ENCODE measurements at places on chromosomes 2 and 18.

DNA sequence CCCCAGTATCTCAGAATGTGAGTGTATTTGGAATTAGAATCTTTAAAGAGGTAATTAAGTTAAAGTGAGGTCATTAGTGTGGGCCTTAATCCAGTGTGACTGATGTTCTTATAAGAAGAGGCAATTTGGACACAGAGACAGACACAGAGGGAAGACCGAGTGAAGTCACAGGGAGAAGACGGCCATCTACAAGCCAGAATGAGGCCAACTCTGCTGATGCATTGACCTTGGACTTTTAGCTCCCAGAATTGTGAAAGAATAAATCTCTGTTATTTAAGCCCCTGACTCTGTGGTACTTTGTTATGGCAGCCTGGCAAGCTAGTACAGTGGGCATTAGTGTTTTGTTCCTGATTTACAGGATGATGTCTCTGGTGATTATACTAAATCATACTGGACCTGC is 64.6 kb downstream of the LTBP1 start:
- no peak for DNase-seq

DNA sequence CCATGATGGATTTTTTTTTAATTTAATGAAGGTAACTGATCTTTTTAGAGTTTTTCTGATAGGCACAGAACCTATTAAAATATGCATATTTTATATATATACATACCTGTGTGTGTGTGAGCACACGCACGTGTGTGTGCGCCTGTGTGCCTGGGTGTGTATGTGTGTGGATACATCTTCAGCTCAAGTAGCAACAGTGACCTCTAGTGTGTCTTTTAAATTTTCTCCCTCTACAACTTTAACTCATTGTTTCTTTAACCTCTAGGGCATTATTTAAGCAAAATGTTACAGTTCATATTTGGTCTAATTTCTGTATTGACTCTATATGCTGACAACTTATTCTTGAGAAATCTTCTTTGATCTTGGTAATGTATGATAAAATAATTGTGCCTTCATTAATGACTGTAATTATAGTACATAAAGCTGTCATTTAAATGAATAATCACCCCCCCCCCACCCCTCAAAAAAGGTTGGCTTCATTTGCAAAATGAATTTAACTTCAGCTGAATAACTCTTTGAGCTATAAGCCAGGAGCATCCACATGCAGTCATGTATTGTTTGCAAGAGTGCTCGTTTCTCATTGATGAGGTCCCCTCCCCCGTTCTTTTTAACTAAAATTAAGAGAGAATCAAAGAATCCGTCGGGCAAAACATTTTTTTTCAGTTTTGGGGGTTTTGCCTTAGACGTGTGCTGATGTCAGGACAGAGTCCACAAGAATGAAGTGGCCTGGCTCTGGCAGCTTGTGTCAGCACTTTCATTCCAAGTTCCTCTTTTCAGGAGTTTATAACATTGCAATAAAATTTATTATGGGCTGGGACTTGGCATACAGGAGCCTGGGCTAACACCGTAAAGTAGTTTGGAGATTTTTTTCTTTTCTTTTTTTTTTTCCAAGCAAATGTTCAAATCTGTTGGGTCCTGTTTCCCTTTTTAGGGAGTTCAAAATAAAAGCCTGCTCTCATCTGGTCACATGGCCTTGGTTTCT is 80.0 kb downstream of the ETAA1 start:
- DNase-seq, result peak; percentile 41

GRCh38 chr18:36871801-36872200 is 42.9 kb downstream of the KIAA1328 start:
- DNase-seq, result no peak

DNA sequence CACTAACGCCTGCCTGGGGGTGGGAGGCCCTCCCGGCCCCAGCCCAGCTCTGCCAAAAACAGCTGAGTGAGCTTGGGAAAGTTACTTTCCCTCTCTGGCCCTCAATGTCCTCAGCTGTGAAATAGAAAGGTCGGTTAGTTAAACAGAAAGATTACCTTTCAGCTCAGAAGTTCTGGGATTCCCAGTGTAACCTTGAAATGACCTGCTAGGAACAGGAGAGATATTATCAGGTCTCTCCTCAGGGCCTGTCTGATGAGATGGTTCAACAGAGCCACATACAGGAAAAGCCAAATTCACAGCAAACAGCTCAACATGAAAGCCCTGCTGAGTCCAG is 68.8 kb downstream of the LBH start:
- DNase-seq, result no peak

DNA sequence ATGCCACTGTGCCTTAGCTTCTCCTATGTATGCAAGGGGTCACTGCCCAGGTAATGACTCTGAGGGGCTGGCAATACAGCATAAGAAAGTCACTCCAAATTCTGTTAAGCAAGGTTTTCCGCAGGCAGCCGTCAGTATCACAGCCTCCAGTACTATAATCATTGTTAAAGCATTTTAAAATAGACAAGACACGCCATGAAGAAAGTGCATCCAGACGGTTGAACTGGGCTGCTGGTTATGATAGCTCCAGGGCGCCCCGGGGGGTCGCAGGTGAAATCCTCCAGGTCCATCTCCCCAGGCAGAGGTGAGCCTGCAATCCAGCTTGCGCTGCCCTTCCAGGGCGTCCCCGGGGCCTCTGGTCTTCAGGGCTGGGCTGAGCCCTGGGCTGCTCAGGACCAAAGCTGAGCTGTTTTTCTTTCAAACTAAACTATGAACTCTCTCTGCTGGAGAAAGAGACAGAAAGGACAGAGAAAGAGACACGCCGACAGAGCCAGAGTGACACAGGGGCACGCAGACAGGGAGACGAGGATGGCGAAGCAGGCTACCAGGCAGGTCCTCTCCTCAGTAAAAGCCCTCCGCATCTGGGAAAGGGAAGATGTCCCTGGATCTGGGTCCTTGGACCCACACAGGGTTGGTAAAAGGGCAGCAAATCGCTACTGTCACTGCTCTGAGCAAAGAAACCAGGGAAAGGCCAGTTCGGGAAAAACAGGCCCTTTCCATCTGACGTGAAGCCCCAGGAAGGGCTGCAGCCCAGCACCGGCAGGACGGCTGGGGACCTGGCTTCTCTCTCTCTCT is 2.1 kb upstream of the TWIST2 start:
- DNase-seq, result no peak

DNA sequence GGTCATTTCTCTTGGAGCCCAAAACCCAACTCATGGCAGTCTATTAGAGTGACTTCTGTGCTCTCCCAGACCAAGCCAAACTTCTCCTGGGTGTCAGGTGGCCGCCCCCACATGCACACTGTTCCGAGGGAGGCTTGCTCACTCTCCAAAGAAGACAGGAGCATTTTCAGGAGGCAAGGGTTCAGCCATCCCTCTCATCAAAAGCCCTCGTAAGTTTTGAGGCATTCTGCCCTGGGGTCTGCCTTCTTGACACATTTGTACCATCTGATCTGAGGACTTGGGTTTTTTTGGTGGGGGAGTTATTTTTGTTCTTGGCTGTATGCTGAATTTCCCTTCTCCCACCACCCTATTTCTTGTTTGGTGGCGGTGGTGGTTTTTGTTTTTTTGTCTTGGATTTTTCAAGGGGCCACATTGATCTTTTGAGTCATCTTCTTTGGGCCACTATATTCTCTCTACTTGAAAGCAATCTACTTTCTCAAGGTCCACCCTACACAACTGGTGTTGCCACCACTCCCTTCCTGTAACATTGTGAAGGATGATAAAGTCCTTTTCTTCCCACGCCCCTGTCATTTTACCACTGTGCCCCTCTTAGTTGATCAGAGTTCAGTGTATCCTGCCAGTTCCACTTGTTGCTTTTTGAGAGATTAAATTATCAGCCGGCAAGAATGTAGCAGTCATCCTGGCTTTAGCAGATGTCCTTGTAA is 255.8 kb downstream of the CYP26B1 start:
- DNase-seq, result no peak

DNA sequence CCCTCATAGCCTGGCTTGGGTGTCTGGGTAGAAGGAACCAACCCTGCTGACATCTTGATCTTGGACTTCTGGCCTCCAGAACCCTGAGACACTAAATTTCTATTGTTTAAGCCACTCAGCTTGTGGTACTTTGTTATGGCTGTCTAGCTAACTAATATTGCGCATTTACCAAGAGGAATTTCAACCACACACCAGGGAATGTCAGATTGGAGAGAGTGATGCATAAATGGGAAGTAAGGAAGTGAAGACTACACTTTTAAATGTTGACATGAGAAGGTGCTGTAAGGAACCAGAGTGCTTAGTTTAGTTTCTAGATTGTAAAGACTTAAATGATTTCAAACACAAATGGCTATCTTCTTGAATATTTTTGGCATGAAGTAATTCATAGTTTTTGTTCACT is 98.9 kb upstream of the ITGB6 start:
- DNase-seq, result no peak

GRCh38 chr2:61193670-61194561 is 31.9 kb downstream of the C2orf74 start:
- DNase-seq, result no peak

GRCh38 chr2:62284980-62285379 is 89.1 kb downstream of the B3GNT2 start:
- DNase-seq, result no peak

GRCh38 chr2:43136876-43137275 is 89.5 kb downstream of the ZFP36L2 start:
- no peak for DNase-seq

GRCh38 chr2:15634846-15635490 is 43.3 kb downstream of the DDX1 start:
- no peak for DNase-seq

GRCh38 chr2:68466778-68467076 is 367 bp downstream of the FBXO48 start:
- DNase-seq, result no peak
